Left renal pelvis (tissue), 4 donors: ENCODE measurements at places on chromosomes 2 and 18. TPM values are rescaled to one million over a fixed set of nuclear protein-coding genes. Genes with fewer than 3 reads are reported as not detected.

ZAP70 gene
- 0.80 TPM for polyA plus RNA-seq

PASK gene
- polyA plus RNA-seq = 16.9 TPM

CABYR gene
- polyA plus RNA-seq = 7.5 TPM

- peak; percentile 65 for DNase-seq
Observed at GRCh38 chr2:65040400-65041261, 15.6 kb upstream of the CEP68 start.

GRCh38 chr2:197293252-197294007 is 17.1 kb downstream of the ANKRD44 start:
- no peak for DNase-seq

DNA sequence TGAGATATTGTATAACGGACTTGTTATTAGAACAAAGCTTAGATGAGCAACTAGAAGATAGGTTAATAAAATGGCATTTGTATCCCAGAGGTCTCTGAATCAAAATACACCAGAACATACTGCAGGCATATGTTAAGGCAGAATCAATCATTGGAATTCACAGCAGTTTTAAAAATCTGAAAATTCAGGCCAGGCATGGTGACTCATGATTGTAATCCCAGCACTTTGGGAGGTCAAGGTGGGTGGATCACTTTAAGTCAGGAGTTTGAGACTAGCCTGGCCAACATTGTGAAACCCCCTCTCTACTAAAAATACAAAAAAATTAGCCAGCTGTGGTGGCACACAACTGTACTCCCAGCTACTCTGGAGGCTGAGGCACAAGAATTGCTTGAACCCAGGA is 405.2 kb downstream of the ZEB2 start:
- no peak for DNase-seq

- DNase-seq = no peak
Observed at GRCh38 chr18:59861963-59862819, 37.6 kb upstream of the PMAIP1 start.

DNA sequence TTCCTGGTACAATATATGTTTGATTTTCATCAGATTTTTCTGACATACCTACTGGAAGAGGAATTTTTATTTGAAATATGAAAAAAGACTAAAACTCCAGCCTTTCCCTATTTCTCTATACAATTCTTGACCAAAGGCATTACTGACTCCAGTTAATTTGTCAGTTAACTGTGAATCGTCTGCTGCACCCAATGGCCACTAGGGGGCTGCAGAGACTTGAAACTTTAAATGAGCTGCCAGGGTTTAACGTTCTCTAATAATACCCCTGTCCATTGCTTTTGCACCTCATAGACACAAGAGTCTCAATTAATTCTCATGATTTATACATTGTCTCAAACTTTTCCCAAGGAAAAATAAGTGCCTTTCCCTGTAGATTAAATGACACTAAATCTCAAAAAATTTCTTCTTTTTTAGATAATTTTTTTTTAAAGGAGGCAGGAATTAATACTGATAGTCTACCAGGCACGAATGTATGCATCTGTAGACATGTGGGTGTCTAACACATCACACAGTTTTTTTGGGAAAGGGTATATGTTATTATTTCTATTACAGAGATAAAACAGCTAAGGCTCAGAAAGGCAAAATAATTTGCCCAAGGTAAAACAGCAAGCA is 1.8 kb upstream of the ALK start:
- no peak for DNase-seq
